Calu3 (cell line): ENCODE measurements at places on chromosomes 4 and X. TPM values are rescaled to one million over a fixed set of nuclear protein-coding genes. Genes with fewer than 3 reads are reported as not detected.
A peak's percentile ranks its signal among the peaks of the same experiment; 100 is the strongest.

Gene PHKA2
- 44.7 and 47.6 TPM in 2 replicates for total RNA-seq

Gene GPR82
- not detected in 2 replicates for total RNA-seq

DNA sequence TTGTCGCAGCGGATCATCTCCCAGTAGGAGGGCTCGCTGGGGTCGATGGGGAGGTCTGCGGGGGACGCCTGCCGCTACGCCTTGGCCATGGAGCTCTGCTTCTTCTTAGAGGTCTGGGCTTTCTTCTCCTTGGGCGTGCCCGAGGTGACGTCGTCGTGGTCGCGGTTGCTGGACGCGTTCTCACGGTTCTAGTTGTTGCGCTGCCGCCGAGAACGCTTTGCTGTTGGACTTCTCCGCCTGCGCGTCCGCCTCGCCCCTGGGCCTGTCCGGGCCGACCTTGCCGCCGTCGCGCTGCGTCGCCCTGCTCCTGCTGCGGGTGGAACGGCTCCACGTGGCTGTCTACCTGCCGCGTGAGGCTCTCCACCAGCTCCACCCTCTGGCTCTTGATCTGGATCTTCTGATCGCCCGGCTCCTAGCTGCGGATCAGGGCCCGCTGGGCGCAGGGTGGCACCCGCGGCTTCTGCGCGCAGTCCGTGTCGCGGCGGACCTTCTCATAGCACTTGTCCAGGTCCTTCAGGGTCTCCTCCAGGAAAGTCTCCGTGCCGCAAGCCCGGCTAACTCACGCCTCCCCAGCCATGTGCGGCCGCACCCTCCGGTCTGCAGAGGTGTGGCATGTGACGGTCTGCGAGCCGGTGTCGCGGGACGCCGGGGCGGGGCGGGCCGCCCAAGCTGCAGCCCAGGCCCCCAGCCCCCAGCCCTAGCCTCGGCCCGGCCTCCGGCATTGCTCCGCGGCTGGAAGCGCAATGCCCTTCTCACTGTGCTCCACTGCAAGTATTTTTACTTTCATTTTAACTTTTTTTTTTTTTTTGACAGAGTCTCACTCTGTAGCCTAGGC is 40.5 kb upstream of the OGT start:
- DNase-seq: peak; percentile 40
- H3K27me3 ChIP-seq: peaks cover 15% of the 10 kb centered on the region
- no peaks in the 10 kb centered on the region for H3K36me3 ChIP-seq
- peak overlapping the region; percentile 30 for H3K27ac ChIP-seq

Gene CCSER1
- total RNA-seq: 6.2 and 7.1 TPM in 2 replicates

DNA sequence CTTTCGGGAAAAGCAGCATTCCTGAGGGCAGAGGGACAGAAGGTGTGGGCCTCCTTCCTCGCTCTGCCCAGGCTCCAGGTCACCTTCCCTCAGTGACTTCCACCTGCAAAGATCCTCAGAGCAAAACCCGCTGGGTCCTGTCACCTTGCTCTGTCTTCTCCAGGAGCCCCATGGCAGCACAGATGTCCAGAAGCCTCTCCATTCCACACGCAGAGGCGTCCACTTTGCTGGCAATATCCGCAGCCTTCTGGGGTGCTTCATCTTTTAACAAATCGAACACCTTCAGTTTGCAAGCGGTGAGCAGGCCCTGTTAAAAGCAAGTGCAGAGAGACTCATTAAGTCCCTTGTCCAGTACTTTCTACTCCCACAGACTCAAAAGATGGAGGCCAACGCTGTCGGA is 27.3 kb downstream of the ASMTL start:
- H3K27ac ChIP-seq: peak overlapping the region; percentile 8
- no peaks in the 10 kb centered on the region for H3K4me1 ChIP-seq
- DNase-seq: no peak
- H3K27me3 ChIP-seq: no peaks in the 10 kb centered on the region
- no peak overlapping the region for H3K4me3 ChIP-seq
- peaks cover 49% of the 10 kb centered on the region for H3K36me3 ChIP-seq

- DNase-seq: no peak
- H3K36me3 ChIP-seq: peaks cover 17% of the 10 kb centered on the region
- no peaks in the 10 kb centered on the region for H3K27me3 ChIP-seq
- peaks cover 22% of the 10 kb centered on the region for H3K4me1 ChIP-seq
Observed at GRCh38 chr4:48910511-48910910, 3.9 kb upstream of the OCIAD2 start.

Gene FAM200B
- total RNA-seq: 18.6 and 22.6 TPM in 2 replicates

DNA sequence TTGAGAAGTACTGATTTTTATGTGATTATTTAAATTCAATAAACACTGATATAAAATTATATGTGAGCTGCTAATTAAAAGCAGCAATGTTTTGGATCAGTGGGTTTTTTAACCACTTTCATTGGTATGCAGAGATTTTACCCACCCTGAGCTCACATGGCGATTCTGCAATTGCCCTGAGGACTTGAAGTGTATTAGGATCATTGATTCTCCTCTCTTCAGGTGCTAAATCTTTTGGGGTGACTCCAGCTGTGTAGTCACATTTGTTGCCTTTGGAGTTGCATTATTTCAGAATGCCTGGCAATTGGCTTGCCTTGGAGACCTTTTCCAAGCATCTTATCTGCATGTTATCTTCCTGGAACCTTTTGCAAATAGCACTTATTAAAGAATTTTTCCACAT is 51.3 kb downstream of the UGT8 start:
- H3K4me3 ChIP-seq: no peak overlapping the region
- H3K27me3 ChIP-seq: no peaks in the 10 kb centered on the region
- H3K27ac ChIP-seq: no peak overlapping the region
- peaks cover 10% of the 10 kb centered on the region for H3K4me1 ChIP-seq

GRCh38 chr4:58981828-58982227 is 1871.6 kb upstream of the IGFBP7 start:
- H3K4me3 ChIP-seq: no peak overlapping the region
- H3K36me3 ChIP-seq: no peaks in the 10 kb centered on the region
- H3K27ac ChIP-seq: no peak overlapping the region
- DNase-seq: no peak
- no peaks in the 10 kb centered on the region for H3K27me3 ChIP-seq

- no peak for DNase-seq
- no peak overlapping the region for H3K27ac ChIP-seq
- H3K27me3 ChIP-seq: no peaks in the 10 kb centered on the region
- no peak overlapping the region for H3K4me3 ChIP-seq
- peaks cover 19% of the 10 kb centered on the region for H3K4me1 ChIP-seq
Observed at GRCh38 chrX:68844581-68844980, 15.8 kb downstream of the EFNB1 start.

GRCh38 chr4:13678186-13678924 is 50.8 kb upstream of the BOD1L1 start:
- no peaks in the 10 kb centered on the region for H3K27me3 ChIP-seq
- H3K4me3 ChIP-seq: no peak overlapping the region
- H3K36me3 ChIP-seq: no peaks in the 10 kb centered on the region
- peak overlapping the region; percentile 52 for H3K27ac ChIP-seq
- no peak for DNase-seq
